ENCODE measurements at places on chromosomes 11 and 22.

- DNase-seq = peak; percentile 81
Observed at GRCh38 chr22:23786752-23787599, at the start of gene SMARCB1. TSS of gene SMARCB1 (plus strand) at chr22:23786966. CDS start at chr22:23787170, 204 bp downstream.

DNA sequence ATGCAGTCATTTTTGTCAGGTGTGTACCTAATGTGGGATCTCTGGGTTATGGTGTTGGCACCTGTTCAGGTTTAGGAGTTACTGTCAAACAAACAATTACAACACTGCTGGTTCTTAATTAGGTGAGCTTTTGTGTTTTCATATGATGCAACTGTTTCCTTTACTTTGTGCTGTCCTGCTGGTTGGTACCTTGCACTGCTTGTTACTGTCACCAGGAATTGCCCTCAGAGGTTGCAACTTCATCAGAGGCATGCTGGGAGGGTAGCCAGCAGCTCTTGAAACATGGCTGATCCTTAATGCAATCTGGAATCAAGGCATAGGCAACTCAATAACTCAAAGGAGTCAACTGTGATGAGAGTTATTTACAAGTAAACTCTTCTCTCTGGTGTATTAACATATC, 400.3 kb downstream of the MIAT start:
- no peak for DNase-seq

GRCh38 chr11:135069890-135070289, 657.8 kb upstream of the B3GAT1 start:
- DNase-seq = no peak

DNA sequence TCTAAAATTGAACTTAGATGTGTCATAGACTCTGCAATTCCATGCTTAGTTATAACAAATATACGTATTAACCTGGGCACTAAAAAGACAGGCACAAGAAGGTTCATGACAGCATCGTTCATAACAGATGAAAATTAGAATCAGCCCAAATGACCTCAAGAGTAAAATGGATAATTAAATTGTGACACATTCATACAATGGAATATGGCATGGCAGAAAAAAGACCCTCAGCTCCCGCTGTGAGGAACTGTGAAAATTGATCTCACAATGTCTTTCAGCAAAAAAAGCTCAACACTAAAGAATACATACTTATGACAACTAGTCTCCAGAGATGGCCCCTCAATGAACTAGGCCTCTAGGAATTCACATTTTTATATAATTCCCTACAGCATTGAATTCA, 386.0 kb downstream of the GUCY1A2 start:
- no peak for DNase-seq

- DNase-seq = no peak
Observed at GRCh38 chr11:115585361-115586024, 81.3 kb upstream of the CADM1 start.

- no peak for DNase-seq
Observed at GRCh38 chr11:11512090-11512489, 109.7 kb downstream of the GALNT18 start.

DNA sequence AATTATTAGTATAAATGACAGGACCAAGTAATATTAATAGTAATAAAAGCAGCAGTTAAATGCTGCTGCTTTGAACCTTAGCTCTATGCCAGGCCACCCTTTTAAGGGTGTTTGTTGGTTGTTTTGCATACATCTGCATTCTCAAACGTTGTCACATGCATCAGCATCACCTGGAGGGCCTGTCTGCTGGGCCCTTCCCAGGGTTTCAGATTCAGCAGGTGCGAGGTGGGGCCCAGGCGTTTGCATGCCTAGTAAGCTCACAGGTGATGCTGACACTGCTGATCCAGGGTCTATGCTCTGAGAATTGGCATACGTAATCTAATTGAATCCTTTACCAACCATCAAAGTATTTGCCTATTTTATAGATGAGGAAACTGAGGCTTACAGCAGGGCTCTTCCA, 246.5 kb downstream of the CADM1 start:
- no peak for DNase-seq

DNA sequence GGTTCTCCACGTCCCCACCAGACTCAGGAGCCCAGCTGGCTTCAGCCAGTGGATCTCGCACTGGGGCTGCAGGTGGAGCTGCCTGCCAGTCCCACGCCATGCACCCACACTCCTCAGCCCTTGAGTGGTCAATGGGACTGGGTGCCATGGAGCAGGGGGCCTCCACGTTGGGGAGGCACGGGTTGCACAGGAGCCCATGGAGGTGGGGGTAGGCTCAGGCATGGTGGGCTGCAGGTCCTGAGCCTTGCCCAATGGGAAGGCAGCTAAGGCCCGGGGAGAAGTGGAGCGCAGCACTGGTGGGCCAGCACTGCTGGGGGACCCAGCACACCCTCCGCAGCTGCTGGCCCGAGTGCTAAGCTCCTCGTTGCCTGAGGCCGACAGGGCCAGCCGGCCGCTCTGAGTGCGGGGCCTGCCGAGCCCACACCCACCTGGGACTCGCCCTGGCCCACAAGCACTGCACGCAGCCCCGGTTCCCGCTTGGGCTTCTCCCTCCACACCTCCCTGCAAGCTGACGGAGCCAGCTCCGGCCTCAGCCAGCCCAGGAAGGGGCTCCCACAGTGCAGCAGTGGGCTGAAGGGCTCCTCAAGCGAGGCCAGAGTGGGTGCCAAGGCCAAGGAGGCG, 258.5 kb upstream of the PDGFD start:
- no peak for DNase-seq
